Stimulated activated CD4-positive, alpha-beta T cell treated with anti-CD3 and anti-CD28 coated beads, Interleukin-2, amount 100 ng/mL, for 4 hours (primary cell): ENCODE measurements at places on chromosomes 16 and 17.

DNA sequence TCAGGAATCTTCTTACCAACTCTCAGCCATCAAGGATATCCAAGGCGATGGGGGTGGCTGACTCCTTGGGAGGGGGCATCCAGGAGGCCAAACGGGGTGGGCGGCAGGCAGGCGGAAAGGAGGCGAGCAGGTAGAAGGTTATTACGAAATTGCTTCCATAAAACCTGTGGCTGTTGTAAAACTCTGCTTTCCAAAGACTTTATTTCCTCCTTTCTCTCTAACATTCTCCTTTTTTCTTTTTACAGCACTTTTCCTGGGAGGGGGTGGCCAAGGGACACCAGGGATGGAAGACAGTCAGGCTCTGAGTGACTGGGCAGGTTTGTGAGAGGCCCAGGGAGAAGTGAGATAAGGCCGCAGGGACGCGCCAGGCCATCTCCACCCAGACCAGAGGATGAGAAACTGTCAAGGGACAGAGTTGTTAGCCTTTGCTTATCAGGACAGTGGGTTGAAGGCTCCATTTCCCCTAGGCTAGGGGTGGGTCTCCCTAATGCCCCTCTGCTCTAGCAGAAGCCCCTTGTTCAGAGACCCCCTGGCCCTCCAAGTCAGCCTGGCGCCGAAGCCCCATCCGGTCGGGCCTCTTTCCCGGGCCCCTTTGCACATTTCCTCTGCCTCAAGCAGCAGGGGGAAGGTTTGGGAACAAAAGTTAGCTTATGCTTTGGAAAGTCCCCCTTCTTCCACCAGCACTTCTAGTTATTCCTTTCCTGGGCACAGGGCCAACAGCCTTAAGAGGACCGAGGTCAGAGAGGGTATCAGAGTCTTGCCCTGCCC lies 5.0 kb upstream of the HOXB9 start:
- DNase-seq: no peak

GRCh38 chr16:2586901-2587480 lies 49.2 kb downstream of the PDPK1 start:
- no peak for DNase-seq

- no peak for DNase-seq
These were observed 1.6 kb upstream of the CA10 start for GRCh38 chr17:52160136-52160567.

DNA sequence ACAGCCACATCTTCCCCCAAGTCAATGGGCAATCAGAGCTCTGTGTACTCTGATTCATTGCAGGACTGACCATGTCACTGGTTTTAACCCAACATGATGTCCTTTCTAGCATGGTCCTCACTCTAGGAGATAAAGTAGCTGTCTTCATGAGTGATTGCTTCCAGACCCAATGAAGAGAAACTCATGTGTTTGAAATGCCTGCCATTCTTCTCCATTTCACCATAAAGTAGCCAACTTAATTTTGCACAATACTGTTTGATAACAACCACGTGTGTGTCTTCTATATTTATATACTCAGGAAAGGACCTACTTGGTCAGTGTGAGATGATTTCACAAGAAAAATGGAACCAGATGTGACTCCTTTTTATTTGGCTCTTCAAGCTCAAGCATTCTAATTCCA lies 172.5 kb downstream of the AXIN2 start:
- DNase-seq: no peak

GRCh38 chr16:66476328-66477027 lies 49.4 kb downstream of the BEAN1 start:
- DNase-seq: peak; percentile 19

GRCh38 chr16:16830401-16830800 lies 451.5 kb downstream of the NPIPA7 start:
- no peak for DNase-seq

DNA sequence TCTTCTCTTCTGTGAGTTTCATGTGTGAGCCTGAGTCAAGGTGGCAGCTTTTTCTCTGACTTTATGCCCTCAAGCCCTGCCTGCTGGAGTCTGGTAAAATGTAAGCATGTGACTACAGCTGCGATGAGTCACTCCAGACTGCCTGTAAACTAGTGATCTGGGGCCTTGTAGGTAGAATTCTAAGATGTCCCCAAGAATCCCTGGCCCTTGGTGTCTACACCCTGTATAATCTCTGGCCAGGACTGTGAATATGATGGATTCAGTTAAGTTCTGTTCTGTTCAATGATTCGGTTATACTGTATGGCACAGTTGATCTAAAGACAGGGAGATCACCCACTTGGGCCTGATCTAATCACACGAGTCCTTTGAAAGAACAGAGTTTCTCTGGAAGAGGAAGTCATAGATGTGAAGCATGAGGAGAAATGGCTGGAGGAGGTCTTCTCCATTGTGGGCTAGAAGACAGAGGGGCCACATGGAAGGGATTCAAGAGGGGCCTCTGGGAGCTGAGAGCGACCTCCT lies 29.8 kb downstream of the PRSS54 start:
- DNase-seq: no peak

DNA sequence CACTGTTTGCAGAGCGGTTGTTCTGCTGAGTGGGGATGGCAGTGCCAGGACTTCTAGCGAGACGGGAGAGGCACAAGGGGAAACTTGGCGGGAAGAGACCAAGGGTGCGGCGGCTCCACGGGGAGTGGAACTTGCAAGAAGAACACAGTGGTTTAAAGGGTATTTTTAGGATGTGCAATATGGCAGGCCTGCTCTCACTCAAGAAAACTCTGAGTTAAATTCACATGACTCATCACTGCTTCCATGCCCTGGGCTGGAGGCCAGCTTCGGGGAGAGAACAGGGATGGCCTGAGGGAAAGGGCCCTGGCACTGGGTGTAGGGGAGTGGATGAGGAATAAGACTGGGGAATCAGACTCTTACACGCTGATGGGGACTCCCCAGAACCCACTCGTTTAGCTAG lies 13.3 kb upstream of the CD300LD start:
- DNase-seq: no peak

- DNase-seq: no peak
These were observed 699 bp upstream of the MAP1LC3B start for GRCh38 chr16:87391324-87391949.

DNA sequence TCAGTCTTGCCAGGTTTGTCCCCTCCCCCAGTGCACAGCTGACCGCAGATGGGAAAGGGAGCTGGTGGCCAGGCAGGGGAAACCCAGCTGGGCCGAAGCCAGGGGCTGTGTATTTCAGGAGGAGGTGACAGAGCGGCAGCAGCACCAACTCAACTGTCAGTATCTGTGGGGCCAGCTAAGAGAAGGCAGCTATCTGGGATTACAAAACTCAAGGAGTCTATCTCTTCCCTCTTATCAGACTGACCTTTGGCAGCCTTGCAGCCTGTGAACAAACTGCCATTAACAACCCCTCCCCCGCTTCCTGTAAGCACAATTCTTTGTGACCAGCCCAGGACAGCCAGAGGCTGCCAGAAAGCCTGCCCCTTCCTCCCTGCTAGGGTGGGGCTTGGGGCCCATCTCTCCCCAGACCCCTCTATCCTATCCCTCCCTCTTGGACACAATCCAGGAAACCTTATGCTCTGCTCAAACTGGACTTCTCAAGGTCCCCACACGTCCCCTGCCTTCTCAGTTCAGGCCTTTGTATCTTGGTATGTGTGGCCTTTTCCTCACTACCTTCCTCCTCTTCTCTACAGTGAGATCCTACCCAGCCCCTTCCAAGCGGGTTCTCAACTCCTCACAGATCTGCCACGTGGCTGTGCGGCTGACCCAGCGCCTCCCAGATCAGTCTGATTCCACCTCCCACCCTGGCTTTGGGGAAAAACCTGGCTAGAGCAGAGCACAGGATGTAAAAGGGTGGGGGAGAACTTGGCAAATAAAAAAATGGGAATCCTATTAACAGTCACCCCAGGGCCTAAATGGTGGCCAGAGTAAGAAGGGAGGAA lies 10.5 kb downstream of the ST3GAL2 start:
- DNase-seq: no peak

- no peak for DNase-seq
These were observed 6.3 kb downstream of the BCAR1 start for GRCh38 chr16:75244844-75245758.

DNA sequence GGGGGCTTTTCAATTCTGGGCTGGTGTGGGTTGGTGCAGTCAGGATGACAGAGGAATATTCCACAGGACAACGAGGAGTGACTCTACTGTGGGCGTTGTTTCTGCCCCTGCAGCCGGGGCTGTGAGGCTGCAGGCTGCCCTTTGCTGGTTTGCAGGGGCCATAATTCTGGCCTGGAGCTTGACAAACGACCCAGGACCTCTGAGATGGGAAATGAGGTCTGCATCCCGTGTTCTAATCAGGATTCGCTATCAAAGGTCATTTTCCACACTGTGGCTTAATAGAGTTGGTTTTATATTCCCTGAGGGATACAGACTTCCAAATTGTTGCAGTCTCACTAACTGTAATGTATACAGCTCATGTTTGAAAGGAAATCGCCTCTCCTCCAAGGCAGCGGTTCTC lies 180.9 kb downstream of the RPTOR start:
- no peak for DNase-seq

GRCh38 chr16:4087099-4087885 lies 28.9 kb downstream of the ADCY9 start:
- DNase-seq: no peak

- no peak for DNase-seq
These were observed 17.9 kb downstream of the MYO1C start for GRCh38 chr17:1474402-1475189.

DNA sequence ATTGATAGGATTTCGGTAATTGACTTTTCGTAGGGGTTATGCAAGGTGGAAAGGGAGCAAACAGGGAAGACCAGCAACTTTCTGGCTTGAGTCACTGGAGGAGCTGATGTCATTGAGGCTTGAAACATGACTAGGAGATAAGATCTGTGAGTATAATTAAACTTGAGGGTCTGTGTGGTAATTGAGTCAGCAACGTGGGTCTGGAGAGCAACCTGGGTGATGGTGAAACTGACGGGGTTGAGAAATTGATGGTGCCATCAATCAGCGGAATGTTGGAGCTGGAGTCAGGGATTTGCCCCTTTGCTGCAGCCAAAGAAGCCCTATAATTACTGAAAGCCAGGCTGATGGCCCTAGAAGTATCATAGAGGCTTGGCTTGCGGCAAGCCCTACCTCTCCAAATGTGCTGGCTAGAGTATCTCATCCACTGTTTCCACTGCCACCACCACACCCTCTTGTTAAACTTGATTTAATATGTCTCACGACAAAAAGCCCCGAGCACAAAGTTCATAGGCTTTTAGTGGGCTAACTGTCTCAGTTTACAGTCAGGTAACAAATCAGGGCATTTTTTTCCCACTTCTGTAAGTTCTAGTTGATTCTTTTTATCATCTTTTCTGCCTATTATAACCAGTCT lies 186.9 kb upstream of the ELAC2 start:
- no peak for DNase-seq

DNA sequence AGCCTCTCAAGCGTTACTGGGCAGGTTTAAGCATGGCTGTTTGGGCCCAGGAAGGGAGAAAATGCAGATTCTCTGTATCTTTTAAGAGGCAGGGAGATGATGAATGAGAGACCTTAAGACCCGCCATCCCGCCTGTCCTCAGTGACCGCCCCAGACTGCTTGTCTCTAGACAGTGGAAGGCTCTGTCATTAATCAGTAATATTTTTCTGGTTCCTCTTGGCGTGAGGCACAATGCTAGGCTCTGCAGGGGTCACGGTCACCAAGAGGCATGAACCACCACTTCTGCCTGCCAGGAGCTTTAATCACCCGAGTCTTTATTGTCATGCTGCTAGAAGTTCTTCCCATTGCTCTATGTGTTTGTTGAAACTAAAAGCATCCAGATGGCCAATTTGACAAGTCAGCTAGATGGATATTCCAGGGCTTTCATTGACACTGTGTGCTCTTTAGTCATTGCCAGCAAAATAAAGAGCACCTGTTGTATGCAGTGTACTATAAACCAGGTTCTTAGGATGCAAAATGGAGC lies 3.2 kb downstream of the SLC6A2 start:
- DNase-seq: no peak

GRCh38 chr17:3542410-3543088 lies 15.1 kb downstream of the TRPV3 start:
- no peak for DNase-seq

DNA sequence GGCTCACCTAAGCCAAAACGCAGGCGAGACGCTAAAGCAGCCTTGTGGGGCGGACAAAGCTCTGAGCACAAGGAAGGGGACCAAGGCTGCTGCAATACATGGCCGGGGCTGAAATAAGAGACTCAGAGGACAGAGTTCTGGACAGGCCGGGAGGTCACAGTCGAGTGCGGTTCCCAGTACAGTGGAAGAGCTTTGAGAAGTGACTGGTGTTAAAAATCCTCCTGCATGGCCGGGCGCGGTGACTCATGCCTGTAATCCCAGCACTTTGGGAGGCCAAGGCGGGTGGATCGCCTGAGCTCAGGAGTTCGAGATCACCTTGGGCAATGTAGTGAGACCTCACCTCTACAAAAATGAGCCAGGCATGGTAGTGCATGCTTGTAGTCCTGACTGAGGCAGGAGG lies 10.5 kb downstream of the TTYH2 start:
- no peak for DNase-seq

GRCh38 chr16:30665155-30665829 lies 7.1 kb downstream of the FBRS start:
- DNase-seq: no peak

- DNase-seq: no peak
These were observed 7.0 kb upstream of the MYH2 start for GRCh38 chr17:10556301-10557005.

GRCh38 chr17:74176546-74177001 lies 26.9 kb upstream of the RPL38 start:
- DNase-seq: peak; percentile 6

DNA sequence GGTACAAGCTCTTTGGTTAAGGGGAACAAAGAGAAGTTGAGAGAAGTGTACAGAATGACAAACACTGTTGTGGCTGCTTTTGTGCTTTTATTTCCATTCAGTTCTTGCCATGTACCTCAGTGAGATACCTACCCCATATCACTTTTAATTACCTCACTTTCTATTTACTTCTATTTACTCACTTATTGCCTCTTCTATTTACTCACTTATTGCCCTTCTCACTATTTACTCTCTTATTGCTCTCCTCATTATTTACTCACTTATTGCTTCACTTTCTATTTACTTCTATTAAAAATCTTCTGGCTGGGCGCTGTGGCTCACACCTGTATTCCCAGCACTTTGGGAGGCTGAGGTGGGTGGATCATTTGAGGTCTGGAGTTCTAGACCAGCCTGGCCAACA lies 41.9 kb downstream of the MBTD1 start:
- DNase-seq: no peak

GRCh38 chr16:85774811-85775210 lies 23.9 kb upstream of the C16orf74 start:
- no peak for DNase-seq

DNA sequence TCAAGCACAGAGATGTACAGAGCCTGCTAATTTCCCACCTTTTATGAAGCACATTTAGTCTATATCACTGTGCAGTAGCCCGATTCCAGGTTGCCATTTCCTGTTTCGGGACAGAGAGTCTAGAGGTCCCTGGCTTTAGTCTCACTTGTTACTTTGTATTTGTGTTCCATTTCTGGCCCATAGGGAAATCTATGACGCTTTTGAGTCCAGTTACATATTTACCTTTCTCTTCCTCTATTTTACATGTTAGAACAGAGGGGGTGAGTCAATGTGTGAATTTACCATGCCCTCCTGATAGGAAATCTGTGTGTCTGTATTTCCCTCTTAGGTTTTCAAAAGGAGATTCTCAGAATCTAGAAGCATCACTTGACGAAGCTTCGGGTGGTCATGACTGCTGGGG lies 227.1 kb upstream of the ZFHX3 start:
- DNase-seq: no peak
